HCT116 (cell line): ENCODE measurements at places on chromosomes 6 and 20. TPM values are rescaled to one million over a fixed set of nuclear protein-coding genes. Genes with fewer than 3 reads are reported as not detected.
A peak's percentile ranks its signal among the peaks of the same experiment; 100 is the strongest.

GRCh38 chr20:39767352-39767751, 805.2 kb downstream of the DHX35 start:
- no peaks in the 10 kb centered on the region for H3K36me3 ChIP-seq
- no peaks in the 10 kb centered on the region for H3K27me3 ChIP-seq
- H3K4me1 ChIP-seq: no peaks in the 10 kb centered on the region
- H3K4me3 ChIP-seq: no peak overlapping the region
- no peak overlapping the region for H3K27ac ChIP-seq

DNA sequence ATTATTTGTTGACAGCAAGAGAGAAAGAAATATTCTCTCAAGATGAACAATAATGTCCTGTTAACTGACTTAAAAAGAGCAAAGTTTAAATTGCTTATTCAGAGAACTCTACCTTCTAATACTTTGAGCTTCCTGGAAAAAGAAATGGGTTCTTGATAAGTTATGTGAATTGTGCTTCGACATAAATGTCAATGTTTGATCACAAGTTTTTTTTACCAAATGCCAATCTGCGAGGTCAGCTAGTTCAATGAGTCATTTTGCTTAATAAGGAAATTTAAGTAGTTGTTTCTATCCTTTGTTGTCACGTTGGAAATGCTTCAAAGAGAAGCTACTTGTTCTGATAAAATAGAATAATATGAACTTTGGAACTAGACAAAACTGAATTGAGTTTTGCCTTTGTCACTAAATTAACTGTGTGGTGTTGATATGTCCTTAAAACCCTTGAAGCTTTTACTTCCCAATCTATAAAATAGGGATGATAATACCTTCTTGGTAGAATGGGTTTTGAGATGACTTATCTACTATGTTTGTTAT, 642.1 kb upstream of the FLRT3 start:
- no peaks in the 10 kb centered on the region for H3K36me3 ChIP-seq
- peaks cover 5% of the 10 kb centered on the region; the same call in 1 of the 2 replicates for H3K4me1 ChIP-seq
- H3K27ac ChIP-seq: peak overlapping the region; percentile 32; the same call in 1 of the 2 replicates
- DNase-seq: no peak

DNA sequence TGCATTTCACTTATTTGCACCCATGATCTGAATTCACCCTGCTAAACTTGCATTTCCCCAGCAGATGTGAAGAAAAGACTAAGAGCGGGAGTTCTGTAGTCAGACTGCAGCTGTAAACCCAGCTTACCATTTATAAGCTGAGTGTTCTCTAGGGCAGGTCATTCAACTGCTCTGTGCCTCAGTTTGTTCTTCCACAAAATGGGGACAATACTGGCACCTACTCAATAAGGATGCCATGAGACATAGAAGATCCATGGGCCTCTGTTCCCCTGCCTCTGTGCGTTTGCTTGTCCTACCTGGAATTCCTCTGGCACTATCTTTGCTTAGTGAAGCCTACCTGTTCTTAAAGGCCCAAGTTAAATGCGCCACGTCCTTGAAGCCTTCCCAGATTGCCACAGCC, 12.2 kb upstream of the MDFI start:
- no peak overlapping the region for H3K4me3 ChIP-seq
- no peak for DNase-seq
- no peaks in the 10 kb centered on the region for H3K36me3 ChIP-seq
- H3K27ac ChIP-seq: no peak overlapping the region

EZR gene
- 1,402 TPM for total RNA-seq

KCNQ5 gene
- total RNA-seq: not detected

DNA sequence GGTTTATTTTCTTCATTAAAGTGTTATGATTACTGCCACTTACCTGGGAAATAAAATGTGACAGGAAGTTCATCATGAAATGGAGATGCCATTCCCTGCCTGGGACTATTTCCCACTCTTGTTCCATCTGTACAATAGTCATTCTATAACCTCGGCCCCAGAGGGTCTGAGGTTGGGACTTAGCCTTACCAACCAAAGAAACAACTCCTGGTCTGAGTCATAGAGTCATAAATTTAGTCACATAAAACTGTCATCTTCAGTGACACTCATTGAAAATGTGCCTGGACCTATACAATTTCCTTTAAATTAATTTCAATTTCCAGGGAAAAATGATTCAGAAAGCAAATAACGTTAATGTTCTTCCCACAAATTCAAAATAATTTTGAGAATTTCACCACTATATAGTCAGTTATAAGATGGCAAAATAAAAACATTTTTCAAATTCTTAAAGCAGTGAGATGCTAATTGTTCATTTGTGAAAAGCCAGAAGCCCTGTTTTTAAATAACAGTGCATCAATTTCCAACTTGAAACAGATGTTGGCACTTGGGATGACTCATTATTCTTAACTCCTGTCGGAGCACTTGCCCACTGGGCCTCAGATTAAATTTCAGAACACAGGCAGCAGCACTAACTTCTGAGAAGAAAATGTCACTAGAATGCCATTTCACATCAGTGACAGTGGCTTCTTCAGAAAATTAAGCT, 201.2 kb upstream of the SMLR1 start:
- H3K4me3 ChIP-seq: no peak overlapping the region
- peaks cover 24% of the 10 kb centered on the region for H3K4me1 ChIP-seq
- H3K36me3 ChIP-seq: peaks cover 9% of the 10 kb centered on the region; the same call in 1 of the 2 replicates
- no peaks in the 10 kb centered on the region for H3K27me3 ChIP-seq

CST7 gene
- not detected for total RNA-seq

DNA sequence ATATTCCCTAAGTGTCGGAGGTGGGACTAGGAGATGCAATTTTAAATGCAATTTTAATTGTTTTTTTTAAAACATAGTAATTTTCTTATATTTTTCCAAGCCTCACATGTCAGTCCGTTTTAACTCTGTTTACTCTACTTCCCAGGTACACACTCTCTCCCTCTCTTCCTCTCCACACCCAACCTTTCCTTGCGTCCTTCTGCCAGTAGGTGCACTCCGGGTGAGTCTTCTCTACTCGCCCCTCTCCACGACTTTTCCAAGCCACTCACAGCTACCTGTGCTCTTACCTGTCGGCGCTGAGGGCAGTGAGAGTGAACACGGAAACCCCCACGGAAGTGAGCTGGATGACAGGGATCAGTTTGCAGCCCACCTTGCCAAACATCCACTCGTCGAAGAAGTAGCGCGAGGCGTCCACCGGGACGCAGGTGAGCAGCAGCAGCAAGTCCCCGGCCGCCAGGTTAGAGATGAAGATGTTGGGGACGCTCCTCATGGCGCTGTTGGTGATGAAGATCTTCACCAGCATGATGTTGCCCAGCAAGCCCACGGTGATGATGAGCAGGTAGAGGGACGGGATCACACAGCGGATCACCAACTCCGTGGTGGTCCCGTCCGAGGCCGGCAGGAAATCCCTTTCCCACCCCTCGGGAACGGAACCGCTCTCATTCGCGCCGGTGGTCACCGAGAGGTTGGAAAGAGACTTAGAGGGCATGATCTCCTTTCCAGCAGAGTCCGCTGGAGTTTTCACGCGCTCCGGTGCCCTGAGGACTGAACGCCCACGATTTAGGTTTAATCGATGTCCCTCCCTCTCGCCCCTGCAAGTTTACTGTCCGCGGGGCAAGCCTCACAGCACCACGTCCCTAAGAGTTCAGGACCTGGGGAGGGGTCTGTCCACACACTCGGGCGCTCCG, 44.5 kb upstream of the GJE1 start:
- no peaks in the 10 kb centered on the region for H3K4me1 ChIP-seq
- H3K27me3 ChIP-seq: no peaks in the 10 kb centered on the region
- no peak for DNase-seq
- no peak overlapping the region for H3K4me3 ChIP-seq

DNA sequence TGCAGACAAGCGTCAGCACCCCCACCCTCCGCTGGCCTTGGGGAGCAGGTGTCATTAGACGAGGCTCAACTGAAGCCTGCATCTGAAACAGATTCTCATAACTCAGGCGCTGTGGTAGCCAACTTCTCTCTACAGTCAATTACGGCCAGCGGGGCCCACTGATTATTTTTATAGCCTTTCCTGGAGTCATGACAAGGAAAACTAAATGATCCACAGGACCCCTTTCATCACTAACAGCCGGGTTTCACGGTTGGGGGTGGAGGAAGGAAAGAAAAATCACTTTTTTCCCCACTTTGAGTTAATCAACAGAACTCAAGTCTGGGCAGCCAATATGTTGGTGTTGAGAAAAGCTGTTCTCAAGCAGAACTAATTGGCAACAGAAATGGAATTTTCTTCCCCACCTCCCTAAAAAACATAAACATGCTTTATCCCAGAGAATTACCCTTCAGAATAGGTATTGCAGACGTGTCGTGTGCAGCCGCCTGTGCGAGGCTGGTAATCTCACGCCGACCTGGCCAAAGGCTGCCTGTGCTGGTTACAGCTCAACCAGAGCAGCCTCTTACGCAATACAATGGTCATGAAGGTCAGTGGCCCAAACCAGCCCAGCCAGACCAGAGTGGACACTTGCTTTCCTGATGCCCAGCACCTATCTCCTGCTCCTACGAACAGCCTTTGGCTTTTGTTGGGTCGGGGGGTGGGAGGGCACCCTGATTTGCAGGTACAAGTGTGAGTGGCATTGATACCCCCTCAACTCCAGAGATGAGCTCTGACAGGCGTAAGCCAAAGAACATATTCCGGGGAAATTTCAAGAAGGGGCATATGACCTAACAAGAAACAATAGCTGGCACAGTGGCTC, 11.0 kb downstream of the RIPOR3 start:
- H3K36me3 ChIP-seq: no peaks in the 10 kb centered on the region
- no peak for DNase-seq
- no peak overlapping the region for H3K27ac ChIP-seq
- H3K27me3 ChIP-seq: no peaks in the 10 kb centered on the region
- no peak overlapping the region for H3K4me3 ChIP-seq

DNA sequence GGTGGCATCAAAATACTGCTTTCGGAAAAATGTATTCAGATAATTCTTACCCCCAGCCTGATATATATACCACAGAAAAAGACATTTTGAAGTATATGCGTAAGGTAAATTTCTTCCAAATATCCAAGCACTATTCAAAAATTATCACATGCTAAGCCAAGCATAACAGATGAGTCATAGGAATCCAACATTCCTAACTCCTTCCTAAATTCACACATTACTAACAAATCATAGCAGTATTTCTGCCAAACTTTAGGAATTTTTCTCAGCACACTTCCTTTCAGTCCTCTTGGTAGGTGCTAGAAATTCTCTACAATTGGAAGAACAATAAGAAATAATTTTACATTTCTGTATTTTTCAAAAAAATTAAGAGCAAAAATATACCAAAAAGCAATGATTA, 417.5 kb downstream of the EYS start:
- H3K4me1 ChIP-seq: no peaks in the 10 kb centered on the region
- no peaks in the 10 kb centered on the region for H3K36me3 ChIP-seq
- no peak overlapping the region for H3K4me3 ChIP-seq
- H3K27me3 ChIP-seq: no peaks in the 10 kb centered on the region
- no peak overlapping the region for H3K27ac ChIP-seq

- no peak overlapping the region for H3K27ac ChIP-seq
- no peaks in the 10 kb centered on the region; the same call in 1 of the 2 replicates for H3K27me3 ChIP-seq
- H3K4me3 ChIP-seq: no peak overlapping the region
Observed at GRCh38 chr6:15892369-15892768, 229.5 kb upstream of the DTNBP1 start.

DNA sequence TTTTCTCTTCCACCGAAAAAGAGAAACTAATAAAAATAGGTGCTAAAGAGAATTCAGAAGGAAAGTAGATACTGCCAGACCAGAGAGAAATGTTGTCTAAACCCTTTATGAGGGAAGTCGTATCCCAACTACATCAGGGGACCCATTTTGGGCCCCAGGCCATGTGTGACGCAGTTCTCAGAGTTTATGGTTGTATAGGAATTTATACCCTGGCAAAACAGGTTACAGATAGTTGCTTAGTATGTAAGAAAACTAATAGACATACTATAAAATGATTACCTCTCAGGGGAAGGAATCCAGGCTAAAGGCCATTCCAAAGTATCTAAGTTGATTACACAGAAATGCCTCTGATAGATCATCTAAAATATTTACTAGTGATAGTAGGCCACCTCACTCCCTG, 28.6 kb upstream of the SLC52A3 start:
- H3K36me3 ChIP-seq: no peaks in the 10 kb centered on the region
- H3K4me1 ChIP-seq: no peaks in the 10 kb centered on the region
- H3K4me3 ChIP-seq: no peak overlapping the region
- no peak overlapping the region for H3K27ac ChIP-seq

DNA sequence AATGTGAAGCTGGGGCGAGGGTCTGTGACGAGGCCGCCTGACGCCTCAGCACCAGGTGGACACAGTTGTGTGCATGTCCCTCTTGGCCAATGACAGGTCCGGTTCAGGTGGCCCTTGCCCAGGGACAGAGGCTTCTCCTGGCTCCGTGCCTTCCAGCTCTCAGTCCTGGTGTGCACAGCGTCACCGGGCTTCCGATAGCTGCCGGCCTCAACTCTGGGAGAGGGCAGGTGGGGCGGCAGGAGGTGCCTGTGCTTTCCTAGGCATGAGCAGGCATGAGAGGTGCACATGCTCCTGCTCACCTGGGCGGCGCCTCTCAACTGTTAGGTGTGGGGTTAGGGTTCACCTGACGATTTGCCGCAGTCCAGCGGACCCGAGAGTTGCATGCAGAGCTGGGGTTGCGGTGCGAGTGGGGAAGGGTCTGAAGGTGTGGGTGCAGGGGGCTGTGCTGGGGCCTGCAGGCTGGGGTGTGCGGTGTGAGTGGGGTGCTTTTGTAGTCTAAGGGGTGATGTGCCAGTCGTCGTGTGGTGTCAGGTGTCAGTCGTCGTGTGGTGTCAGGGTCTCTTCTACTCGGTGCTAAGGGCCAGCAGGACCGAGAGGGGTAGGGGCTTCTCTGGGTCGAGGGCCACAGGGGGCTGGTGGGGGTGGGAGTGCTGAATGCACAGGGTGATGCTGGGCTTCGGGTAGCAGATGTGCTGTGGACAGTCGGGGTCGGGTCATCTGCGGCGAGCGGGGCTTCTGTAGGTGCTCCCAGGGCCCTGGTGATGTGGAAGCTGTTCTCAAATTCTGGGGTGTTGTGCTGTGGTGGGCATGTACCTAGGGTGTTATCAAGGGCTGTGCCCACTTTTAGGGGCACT, 3.8 kb upstream of the SOX18 start:
- no peaks in the 10 kb centered on the region for H3K27me3 ChIP-seq
- no peaks in the 10 kb centered on the region for H3K36me3 ChIP-seq
- peaks cover 43% of the 10 kb centered on the region for H3K4me1 ChIP-seq
- H3K27ac ChIP-seq: no peak overlapping the region

- H3K4me1 ChIP-seq: peaks cover 7% of the 10 kb centered on the region
- H3K27me3 ChIP-seq: no peaks in the 10 kb centered on the region
- no peak for DNase-seq
- no peak overlapping the region for H3K4me3 ChIP-seq
- H3K27ac ChIP-seq: no peak overlapping the region
- no peaks in the 10 kb centered on the region for H3K36me3 ChIP-seq
Observed at GRCh38 chr6:21924002-21924401, 330.5 kb downstream of the SOX4 start.
